GM12891 (cell line): ENCODE measurements at places on chromosomes 2 and 18.

DNA sequence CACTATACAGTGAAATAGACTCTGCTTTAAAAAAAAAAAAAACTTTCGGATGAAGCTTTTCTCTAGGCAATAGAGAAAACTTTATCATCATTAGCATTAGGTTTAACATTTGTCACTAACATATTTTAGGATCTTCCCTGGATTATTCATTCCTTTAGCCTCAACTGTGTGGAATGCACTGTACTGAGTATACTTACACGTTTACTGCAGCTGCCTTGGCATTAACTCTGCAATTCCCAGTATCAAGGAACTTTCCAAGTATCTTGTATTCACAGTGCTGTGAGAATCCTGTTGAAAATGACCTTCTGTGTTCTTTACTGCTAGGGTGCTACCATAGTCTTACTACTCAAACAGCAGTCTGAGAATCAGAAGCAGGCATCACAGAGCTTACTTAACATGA is 328.2 kb upstream of the COL3A1 start:
- no peak for DNase-seq

DNA sequence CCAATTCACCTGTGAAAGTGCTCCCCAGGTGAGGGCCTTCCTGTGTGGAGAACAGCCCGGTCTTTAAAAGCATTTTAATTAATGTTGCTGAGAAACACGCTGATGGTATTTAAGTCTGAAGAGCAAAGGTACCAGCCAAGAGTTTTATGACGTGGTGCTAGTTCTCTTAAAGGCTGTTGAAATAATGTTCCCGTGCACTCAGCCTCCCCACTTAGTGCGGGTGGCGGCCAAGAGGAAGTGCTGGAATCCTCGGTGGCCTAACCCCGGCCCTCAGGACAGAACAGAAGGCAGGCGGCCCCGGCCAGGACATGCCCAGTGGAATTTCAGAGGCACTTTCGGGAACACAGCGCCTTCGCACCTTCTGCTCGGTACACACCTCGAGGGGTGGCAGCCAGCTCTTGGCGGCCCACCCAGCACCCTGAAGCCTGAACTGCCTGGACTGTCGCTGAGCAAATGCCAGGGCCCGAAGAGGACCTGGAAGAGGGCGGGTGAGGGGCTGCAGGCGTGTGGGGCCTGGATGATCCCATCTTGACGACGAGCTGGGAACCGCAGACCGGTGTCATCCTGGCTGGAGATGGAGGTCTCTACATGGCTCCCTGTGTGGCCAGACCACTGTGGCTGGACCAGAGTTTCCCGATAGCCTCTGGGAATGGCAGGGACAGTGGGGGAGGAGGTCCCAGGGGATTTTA is 142.9 kb downstream of the ASB1 start:
- no peak for DNase-seq

- no peak for DNase-seq
Measured at GRCh38 chr2:20439503-20439902, 7.4 kb upstream of the RHOB start.

GRCh38 chr2:49465157-49465831 is 311.0 kb upstream of the FSHR start:
- no peak for DNase-seq

GRCh38 chr2:165901620-165902298 is 51.8 kb downstream of the TTC21B start:
- no peak for DNase-seq

DNA sequence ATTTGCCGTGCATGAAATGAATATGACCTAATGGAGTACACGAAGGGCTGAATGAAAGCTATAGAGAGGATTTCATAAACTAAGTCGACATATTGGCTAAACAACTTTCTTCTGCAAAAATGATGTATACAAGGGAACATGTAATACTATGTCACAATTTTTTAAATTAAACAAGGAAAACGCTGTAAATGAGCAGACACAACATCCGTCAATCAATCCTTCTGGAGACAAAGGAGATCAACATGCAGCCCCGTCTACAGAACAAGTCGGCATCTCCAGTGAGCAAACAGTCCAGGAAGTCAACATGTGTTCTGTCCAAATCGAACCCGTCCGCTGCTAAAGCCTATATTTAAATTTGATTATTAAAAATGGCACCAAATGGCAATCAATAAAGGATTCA is 180.8 kb downstream of the TCF4 start:
- DNase-seq: no peak

- DNase-seq: no peak
Measured at GRCh38 chr2:97742381-97742847, 29.0 kb downstream of the ZAP70 start.

DNA sequence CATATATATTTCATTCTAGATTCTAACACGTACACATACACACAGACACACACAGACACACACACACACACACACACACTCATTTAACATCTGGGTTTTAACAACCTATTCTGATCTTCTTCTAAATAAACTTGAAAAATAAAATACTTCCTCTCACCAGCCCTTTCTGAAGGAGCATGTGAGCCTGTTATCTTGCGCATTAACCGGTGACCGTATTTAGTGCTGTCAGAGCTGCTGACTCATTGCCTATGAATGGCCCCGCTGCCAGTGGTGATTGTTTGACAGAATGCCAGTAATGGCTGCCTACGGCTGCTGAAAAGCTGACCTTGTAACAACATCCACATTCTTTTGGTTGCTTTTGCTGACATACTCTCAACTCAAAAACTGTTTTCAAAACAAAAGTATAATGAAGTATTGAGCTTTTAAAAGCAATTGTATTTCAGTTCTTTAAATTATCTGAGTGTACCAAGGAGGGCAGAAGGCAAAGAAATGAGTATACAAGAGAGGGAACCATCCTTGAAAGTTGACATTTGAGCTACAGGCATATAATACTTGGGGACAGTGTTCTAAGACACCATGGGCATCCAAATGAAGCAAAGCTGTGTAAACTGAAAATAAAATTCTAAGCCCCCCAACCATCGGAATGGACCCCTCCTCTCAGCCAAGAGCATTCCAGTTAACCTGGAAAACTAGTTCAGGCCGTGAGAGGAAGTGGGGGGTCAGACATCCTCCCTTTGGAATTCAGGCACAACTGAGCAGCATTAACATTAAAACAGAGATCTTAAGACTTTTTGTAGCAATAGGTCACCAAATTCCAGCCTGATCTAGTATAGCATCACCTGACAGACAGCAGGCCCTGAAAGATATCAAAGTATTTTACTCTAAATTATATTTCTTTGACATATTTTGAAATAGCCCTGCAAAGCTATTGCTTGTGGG is 50.2 kb upstream of the DTNA start:
- DNase-seq: no peak

DNA sequence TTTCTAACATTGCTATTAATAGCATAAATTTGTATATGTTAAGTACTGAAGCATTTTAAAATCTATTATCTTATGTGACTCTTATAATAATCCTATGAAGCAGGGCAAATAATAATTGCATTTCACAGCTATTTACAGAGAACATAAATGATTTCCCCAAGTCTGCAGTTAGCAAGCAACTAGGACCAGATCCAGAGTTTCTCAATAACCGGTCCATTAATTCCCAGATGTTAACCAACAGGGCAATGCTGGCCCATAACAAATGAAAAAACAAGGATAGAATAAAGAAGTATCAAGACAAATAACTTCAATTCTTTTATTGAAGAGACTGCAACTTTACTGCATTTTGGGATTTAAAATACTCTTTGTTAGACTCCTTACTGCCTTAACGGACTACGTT is 91.7 kb upstream of the SPTBN1 start:
- no peak for DNase-seq

DNA sequence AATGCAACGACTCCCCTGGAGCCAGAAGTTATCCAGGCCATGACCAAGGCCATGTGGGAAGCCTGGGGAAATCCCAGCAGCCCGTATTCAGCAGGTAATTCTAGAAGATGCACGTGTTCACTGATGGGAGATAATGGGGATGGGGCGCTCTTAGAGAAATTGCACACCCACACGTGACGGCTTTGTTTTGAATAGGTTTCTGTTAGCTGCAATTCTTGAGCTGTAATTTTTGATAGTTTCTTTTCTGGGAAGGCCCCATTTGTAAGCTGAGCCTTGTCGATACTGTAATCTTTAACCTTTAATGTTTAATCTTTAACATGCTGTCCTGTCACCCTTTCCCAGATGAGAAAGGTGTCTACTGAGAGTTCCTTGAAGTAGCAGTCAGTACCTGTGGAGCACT is 3.6 kb downstream of the SCLY start:
- no peak for DNase-seq

DNA sequence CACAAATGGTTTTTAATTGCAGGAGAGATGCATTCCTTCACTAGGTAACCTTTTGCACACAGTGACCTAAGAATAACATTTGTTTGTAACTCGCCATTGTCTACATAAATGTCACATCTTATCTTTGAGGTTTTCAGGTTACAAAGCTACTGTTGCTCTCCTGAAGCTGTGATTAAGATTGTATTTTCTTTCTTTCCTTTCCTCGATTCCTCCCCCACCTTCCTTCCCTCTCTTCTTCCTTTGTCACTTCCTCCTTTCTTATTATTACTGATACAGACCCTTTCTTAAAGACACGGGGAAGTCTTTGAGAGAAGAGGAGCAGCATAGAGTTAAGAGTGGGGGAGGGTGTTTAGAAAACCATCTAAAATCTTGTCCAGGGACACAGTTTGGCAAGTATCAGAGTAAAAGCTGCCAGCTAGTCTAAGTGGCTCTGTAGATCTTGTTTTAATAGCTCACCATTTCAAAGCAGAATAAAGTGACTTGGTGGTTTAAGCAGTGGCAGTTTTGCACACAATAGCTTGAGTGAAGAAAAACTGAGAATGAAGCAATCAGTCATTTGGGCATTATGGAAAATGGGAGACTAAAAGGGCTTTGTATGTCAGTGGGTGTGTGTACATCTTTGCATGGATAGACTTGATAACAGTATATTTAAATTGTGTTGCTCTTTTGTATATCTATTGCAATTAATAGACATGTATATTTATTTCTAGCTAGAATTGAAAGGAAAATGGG is 10.9 kb downstream of the CERS6 start:
- no peak for DNase-seq

DNA sequence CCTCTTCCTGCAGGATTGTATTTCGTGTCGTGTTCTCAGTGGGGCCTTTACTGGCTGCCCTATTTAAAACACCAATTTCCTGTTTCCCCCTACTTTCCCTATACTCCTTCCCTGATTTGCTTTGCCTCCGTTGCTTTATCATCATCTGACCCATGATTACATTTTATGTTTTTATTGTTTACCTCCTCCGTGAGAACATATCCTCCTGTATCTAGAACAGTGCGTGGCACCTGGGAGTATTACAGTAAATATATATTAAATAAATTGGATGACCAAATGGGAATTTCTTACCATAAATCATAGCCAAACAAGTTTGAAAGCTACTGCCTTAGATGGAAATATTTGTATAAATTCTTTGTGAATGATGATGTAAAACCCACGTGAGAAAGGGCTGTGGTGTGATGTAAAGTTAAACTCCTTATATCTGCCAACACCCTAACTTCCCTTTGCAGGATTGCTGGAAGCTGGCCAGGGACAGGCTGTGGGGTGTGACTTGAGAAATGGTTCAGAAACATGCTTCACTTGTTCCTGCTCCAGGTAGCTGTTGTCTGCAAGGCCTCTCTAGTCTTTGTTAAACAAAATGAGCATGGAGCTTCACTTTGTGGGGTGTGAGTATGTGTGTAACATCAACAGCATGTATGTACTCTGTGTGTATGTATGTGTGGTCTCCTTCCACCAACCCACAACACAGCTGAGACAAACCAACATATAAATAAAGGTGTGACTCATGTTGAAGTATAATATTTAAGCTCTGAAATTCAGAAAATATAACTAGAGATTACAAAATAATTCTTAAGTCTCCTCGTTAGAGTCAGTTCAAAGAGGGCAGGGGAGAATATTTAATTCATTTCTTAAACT is 40.3 kb downstream of the LHCGR start:
- DNase-seq: no peak

GRCh38 chr2:178306352-178307073 is 112.2 kb downstream of the OSBPL6 start:
- peak; percentile 22 for DNase-seq

DNA sequence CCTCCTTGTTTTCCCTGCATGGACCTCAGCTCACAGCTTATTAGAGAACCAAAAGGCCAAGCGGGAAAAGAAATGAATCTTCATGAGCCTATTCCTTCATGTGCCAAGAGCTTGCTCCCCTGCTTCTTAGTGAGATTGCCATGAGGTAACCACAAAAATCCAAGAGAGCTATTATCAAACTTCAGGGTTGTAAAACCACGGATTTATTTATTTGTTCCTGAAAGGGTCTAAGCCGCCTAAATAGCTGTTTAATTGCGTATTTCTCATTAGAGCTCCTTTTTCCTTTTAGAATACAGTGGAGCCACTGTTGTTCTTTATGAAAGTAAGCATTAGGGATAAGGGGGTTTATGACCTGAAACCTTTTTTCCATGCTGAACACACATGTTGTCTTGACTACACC is 58.0 kb downstream of the SRD5A2 start:
- DNase-seq: no peak

DNA sequence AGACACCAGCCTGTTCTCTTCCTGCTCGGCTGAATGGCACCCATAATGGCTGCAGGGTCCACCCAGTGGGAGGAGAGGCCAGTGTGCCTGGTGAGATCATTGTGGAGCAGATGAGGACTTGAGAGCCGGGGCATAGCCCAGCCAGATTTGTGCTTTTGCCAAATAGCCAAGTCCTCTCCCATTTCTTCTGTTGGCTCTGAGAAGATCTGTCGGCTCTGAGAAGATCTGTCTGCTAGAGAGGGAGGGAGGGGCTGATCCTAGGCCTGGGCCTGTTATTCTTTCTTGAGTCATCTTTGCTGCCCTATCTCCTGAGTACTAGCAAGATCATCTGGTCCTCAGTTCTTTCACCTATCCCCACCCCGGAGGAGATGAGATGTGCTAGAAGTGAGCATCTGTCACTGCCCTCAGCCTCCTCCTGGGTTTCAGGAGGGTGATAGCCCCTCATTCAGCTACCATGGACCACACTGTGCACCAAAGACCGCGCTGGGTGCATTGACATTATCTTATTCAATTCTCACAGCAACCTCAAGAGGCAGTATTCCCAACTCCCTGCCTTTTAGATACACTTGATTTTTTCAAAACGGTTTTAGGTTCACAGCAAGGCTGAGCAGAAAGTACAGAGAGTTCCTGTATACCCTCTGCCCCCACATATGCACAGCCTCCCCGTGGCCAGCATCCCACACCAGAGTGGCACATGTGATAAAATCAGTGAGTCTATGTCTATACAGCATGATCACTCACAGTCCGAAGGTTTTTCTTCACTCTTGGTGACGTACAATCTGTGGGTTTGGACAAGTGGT is 98.6 kb downstream of the CAPN13 start:
- no peak for DNase-seq

GRCh38 chr2:174071321-174071720 is 106.1 kb upstream of the SP3 start:
- no peak for DNase-seq

- no peak for DNase-seq
Measured at GRCh38 chr2:165348441-165348840, 109.2 kb downstream of the SCN2A start.

DNA sequence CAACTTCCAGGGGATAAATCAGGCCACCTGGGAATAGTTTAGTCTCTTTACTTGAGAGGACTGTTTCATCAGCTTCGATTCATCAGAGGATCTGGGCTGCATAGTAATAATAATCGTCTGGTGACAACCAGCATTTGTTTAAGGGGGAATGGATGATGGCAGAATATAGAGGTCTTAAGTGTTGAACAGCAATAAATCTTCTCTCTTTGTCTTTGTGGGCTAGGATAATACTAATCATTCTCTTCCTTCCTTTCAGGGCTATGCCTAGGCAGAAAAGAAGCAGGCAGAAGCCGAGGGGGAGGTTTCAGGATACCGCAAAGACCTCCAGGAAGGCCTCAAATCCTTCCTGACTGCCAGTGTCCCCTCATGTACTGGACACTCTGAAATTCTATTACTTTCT is 150.4 kb upstream of the GAREM1 start:
- no peak for DNase-seq

- no peak for DNase-seq
Measured at GRCh38 chr2:60880643-60881046, 729 bp upstream of the REL start.
